ENCODE measurements at places on chromosomes 7 and 10.

GRCh38 chr10:23202779-23203178 is 10.7 kb downstream of the PTF1A start:
- no peak for DNase-seq

DNA sequence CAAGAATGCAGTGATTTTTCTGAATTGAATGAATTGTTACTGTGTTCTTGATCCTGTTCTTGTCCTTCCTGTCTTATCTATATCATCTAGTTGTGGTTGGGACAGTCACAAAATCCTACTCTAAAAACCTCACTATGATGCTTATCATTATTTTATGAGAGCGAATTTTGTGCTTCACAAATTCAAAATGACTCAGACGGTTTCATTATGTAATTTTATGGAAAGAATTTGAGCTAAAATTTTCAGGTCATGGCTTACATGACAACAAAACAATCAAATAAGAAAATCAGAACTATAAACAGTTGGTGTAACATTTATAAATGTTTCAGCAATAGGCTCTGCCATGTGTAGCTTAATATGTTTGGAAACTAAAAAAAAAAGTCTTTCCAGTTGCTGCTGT is 6.9 kb downstream of the PRKAR2B start:
- no peak for DNase-seq

- DNase-seq, result no peak
These were observed 13.8 kb downstream of the PSAP start for GRCh38 chr10:71837098-71837827.

DNA sequence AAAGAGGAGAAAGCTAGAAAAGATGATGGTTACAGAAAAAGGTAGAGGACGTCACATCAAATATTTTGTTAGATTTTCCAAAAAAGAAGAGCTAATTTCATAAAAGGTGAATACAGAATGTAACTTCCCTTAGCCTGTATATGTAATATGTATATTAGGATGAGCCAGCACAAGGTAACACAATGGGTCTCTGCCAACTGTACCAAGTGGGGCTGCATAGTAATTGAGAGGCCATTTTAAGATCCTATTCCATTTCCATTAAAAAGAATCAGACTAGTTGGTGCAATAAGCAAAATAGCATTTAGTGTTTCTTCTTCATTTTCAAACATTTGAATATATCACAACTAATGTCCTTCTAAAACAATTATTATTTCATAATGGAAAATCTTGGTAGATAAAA is 134.6 kb downstream of the SEMA3A start:
- DNase-seq, result no peak

DNA sequence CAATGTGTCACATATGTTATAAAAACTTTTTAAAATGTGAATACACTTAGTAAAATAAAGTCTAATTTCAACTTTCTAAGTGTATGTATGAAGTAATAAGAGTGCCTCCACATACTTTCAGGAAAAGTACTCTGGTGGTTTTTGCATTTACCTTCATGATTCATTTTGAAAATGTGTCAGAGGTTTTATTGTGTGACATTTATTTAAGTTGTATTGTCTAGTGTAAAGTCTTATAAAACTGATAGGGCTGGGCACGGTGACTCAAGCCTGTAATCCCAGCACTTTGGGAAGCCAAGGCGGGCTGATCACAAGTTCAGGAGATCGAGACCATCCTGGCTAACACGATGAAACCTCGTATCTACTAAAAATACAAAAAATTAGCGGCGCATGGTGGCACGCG is 226.5 kb downstream of the ITGB1 start:
- no peak for DNase-seq

DNA sequence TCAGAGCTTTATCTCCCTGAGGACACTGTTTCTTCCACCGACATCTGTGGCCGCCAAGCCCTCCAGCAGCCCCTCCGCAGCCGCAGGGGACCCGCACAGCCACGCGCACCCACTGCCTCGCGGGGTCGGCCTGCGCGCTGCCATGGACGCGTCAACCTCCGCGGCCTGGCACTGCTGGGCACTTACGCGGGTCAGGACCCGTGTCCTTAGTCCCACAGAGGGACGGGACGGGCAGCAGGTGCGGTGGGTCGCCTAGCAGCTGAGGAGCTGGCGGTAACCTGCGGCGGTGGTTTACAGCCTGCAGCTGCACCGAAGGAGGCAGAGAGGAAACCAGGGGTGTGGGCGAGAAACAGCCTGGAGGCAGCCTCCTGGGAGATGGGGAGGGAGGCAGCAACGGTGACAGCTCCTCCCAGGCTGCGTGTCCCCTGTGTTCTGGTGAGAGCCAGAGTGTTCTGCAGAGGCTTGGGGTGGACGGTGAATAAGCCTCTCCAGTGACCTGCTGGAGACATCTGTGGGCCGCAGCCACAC is 61.3 kb downstream of the SEC61G start:
- no peak for DNase-seq

GRCh38 chr7:148852272-148852671 is 31.8 kb downstream of the EZH2 start:
- no peak for DNase-seq

DNA sequence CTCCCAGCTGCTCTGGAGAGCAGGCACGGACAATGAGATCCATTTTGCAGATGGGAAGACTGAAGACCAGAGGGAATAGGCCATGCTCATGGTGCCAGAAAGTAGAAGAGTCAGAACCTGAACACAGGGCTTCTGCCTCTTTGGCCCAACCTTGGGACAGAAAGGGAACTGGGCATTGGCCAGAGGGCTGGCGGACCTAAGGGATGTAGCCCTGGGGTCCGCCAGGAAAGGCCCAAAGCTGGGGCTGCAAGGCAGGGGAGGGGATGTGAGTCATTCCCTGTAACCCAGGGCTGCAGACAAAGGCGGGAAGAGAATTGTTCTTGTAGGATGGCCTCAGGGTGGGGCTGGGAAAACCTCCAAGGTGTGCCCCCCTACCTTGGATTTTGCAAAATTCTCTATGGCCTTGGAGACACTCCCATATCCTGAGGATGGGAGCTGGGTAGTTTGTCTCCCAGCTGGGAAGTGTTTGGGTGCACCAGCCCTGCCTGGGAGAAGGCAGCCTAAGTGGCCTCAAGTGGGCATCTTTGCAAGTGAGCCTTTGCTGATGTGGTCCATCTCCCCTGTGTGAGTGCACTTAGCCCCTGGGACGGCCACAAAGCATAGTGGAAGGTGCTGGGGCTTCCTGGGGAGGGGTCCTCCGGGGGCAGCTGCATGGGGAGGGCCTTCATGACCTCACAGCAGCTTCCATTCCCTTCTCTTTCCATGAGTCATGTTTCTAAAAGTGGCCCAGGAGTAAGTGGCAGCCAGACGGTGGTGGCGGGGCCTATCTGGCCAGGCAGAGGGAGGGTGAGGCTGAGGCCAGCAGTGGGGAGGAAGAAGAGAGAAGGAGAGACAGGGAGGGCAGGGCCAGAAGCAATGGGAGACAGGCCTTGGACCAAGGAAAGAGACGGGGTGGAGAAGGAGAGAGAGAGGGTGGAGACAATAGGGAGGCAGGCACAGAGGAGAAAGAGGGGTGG is 9.2 kb downstream of the AQP1 start:
- no peak for DNase-seq

DNA sequence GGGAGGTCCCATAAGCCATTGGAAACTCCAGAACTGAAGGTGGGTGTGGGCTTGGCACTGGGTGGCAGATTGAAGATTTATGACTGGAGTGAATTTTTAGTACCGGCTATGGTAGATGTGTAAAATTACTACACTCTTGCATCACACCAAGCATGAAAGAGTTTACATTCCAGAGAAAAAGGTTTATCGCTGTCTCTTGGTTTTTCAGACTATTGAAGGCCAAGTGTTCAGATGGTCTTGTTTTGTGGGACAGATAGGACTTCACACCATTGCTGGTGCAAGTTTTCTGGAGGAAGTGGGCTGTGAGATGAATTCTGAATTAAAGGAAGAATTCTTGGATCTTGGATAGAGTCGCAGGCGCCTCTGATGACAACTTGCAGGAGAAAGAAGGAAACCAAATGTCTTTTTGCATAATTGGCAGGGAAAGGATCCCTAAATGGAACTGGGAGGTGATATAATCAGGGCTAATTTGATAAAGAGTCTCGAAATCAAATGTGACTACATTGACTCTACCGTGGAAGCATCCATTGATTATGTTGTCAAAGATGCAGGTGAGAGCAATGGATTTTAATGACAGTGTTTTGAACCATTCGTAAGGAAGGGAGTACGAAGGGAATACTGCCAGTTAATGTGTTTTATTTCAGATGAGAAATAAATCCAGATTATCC is 14.2 kb upstream of the NMT2 start:
- DNase-seq, result no peak

DNA sequence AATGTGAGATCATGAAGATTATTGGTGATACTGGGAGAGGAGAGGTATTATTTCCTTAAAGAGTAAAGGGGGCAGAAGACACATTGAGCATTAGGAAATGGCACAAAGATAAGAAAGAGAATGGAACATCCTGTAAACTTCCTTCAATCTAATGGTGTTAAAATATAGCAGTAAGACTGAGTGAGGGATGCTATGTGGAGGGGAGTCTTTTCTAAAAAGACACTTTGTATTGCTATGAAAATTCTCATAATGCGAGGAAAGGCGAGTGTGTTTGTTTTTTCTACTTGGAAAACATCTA is 405.2 kb downstream of the ARL4A start:
- DNase-seq, result no peak

DNA sequence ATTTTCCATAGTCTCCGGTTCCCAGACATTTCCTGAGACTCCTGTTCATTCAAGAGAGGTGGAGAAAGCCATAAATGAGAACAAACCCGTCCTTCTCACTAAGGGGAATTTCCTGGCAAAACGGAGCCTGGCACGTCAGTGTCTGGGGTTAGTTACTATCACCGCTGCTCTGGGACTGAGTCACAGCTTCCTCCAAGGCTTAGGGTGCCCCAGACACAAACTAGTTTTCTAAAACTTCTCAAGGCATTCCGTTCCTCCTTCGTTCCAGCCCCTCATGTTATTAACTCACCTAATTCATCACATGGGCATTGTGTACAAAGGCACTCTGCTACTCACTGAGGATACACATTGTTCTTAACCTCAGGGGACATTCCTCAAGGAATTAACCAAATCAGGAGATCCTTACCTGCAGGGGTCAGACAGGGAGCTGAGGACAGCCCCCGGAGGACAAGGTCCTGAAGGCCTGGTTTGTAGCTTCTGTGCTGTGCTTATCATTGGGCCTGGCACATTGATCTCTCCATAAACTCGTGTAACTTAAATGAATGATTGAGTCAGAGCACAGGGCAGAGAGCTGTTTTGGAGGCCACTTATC is 103.0 kb upstream of the KLF6 start:
- DNase-seq, result no peak

DNA sequence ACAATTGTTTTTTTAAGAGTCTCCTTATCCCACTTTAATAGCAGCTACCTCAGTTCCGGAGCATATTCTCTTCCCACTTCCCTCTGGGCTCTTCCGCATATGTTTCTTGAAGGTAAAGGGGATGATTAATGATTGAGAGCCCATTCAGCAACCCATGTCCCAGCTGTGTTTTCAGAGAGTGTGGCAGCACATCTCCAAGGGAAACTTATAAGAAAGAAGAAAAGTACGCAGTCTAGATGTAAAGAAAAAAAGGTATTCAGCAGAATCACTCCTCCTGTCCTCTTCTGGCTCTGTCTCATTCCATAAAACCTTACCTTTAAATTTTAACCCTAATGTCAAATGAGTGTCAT is 9.7 kb upstream of the ANKRD7 start:
- DNase-seq, result no peak

DNA sequence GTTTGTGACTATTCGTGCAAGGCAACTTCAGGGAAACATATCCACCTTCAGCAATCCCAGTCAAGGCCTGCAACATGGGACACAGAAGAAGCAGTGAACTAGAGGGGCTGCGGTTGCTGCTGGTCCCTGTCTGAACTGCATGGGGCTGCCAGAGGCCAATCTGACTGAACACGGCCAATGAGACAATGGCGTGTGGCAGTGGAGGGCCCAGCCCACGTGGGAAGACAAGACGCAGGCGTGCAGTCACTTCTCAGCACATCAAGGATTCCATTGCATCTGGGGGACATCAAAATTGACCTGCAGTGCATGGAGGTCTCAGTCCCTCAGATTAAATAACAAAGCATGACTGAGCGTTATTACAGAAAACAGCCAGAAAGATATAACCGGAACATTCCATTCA is 215.9 kb downstream of the HECW1 start:
- no peak for DNase-seq

GRCh38 chr10:78528749-78529204 is 495.1 kb downstream of the RPS24 start:
- no peak for DNase-seq

DNA sequence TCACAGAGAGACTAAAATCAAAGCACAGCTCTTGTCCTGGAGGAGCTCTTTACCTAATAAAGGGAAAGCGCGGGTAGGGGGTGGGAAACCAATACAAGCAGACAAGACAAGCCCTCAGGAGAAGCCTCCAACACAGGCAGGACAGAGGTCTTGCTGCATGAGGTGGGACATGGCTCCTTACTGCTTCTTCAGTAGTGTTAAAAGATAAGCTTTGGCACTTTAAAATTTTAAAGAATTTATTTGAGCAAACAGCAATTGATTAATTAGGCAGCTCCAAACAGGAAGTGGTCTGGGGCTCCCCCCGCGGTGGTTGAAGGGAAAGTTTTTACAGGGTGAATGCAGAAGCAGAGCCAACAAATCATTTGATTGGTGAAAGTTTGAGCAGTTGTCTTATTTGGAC is 50.3 kb upstream of the MACC1 start:
- DNase-seq, result no peak

GRCh38 chr7:95686109-95686508 is 86.2 kb upstream of the DYNC1I1 start:
- DNase-seq, result peak; percentile 60

- no peak for DNase-seq
These were observed 108.4 kb downstream of the MKI67 start for GRCh38 chr10:128017822-128018221.

- no peak for DNase-seq
These were observed 29.8 kb downstream of the NRP1 start for GRCh38 chr10:33304423-33305225.

- DNase-seq, result no peak
These were observed 275.0 kb downstream of the ELMO1 start for GRCh38 chr7:37173670-37174069.

- no peak for DNase-seq
These were observed 8.4 kb downstream of the NACAD start for GRCh38 chr7:45080265-45080957.

DNA sequence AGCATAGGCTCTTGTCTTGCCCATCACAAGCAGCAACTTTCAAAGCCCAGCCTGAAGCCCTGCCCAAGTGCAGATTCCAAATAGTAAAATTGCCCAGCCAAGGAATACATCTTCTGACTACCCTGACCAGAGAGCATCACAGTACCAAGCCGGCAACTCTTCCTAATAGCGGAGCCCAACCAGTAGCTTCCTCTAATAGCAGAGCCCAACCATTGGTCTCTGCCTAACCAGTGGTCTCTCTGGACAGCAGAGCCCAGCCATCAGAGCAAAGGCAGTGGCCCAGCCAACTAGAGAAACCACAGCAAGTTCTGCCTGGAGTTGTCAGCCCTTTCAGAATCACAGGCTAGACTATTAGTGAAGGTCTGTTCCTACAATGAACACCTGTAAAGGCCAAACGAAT is 285.6 kb downstream of the HGF start:
- peak; percentile 42 for DNase-seq

- DNase-seq, result no peak
These were observed 207.0 kb downstream of the SUGCT start for GRCh38 chr7:40341836-40342235.
